ENCODE measurements at places on chromosomes 16 and 17. TPM values are rescaled to one million over a fixed set of nuclear protein-coding genes. Genes with fewer than 3 reads are reported as not detected.

Gene ENGASE
- 61.5 TPM for total RNA-seq

GRCh38 chr16:9203956-9204355, 112.5 kb downstream of the HAPSTR1 start:
- H3K27ac ChIP-seq = no peak overlapping the region
- H3K4me1 ChIP-seq = no peaks in the 10 kb centered on the region
- no peak for DNase-seq
- H3K36me3 ChIP-seq = no peaks in the 10 kb centered on the region

Gene SLC52A1
- 0.24 TPM for total RNA-seq

DNA sequence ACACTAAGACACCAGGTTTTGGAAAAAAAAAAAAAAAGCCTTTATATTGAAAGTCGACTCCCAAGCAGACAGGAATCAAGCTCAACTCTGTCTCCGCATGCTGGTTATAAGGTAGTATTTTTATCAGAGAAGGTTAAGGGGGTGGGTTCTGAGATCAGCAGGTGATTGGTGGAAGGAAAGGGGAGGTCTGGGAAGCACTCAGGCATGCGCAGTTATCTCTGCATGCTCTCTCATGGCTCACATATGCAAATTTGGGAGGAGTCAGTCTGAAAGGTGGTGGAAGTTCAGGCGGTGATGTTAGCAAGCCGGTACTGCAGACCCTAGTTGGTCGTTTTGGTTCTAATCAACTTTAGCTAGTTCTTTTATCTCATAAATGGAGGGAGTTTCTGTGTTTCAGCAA, 357.6 kb upstream of the C16orf82 start:
- no peaks in the 10 kb centered on the region for H3K36me3 ChIP-seq
- DNase-seq = no peak
- H3K4me3 ChIP-seq = no peak overlapping the region
- H3K4me1 ChIP-seq = no peaks in the 10 kb centered on the region
- H3K27ac ChIP-seq = no peak overlapping the region

Gene SLC2A4
- total RNA-seq = 0.83 TPM

Gene AGRP
- 0.48 TPM for total RNA-seq

- peak; percentile 32 for DNase-seq
- no peak within 1 kb of the TSS for H3K27ac ChIP-seq
- H3K27me3 ChIP-seq = no peaks in the 10 kb centered on the region
- H3K4me1 ChIP-seq = peaks cover 3% of the 10 kb centered on the region
Observed at GRCh38 chr16:21663889-21664647, at the start of gene OTOA. Gene OTOA, plus strand, starts transcription at chr16:21663968. Its CDS starts 14,547 bp downstream, at chr16:21678515.

Gene TTYH2
- total RNA-seq = 37.0 TPM

DNA sequence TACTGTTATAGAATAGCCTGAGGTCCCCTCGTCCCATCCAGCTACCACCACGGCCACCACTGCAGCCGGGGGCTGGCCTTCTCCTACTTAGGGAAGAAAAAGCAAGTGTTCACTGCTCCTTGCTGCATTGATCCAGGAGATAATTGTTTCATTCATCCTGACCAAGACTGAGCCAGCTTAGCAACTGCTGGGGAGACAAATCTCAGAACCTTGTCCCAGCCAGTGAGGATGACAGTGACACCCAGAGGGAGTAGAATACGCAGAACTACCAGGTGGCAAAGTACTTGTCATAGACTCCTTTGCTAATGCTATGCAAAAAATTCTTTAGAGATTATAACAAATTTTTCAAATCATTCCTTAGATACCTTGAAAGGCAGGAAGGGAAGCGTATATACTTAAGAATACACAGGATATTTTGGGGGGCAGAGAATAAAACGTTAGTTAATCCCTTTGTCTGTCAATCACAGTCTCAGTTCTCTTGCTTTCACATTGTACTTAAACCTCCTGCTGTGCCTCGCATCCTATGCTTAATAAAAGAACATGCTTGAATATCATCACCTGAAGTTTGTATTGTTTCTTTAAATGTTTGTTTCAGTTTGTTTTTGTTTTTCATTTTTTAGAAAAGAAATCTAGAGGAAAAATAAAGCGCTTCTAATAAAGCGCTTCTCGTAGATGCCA, 388.3 kb downstream of the MAF start:
- DNase-seq = no peak
- peaks cover 9% of the 10 kb centered on the region for H3K4me1 ChIP-seq
- H3K27me3 ChIP-seq = no peaks in the 10 kb centered on the region
- H3K27ac ChIP-seq = no peak overlapping the region
- no peak overlapping the region for H3K4me3 ChIP-seq

Gene TOX3
- 0.90 TPM for total RNA-seq

DNA sequence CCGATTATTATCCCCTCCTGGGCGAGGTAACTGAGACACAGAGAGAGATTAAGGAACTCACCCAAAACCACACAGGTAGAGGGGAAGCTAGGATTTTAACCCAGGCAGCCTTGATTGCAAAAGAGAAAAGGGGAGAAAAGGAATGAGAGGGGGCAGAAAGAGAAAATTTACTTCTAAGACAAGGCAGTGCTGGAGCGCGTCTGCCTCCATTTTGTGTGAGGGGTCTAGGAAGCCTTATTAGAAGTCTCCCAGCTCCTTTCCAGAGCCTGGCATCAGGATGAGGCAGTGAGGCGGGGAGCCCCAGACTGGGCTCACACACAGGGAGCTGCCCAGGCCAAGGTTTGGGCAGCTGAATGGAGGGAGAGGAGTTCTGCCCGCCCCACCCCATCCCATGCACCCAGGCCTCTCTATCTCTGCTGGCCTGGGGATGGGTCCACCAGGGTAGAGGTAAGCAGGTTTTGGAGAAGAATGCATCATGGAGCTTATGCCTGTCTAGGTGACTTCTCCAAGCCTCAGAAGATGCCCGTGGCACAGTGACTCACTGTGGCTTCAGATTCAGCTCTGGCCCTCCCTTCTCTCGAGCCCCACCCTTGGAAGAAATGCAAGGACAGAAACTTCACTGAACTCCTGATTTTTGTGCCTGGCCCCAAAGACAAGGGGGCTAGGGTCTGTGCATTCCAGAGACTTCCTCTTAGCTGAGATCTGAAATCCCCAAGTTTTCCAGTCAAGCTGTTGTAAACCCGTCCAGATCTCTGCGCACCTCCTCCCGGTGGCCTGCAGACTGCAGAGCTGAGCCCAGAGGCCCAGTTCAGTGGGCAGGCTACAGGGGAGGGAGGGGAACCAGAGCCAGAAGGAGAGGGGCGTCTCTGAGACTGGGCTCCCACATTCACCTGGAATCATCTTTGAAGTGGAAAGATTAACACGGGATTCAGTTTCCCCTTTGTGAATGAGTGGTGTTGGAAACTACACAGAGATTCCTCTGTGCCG, 95.1 kb upstream of the CDH5 start:
- H3K27ac ChIP-seq = no peak overlapping the region
- H3K36me3 ChIP-seq = no peaks in the 10 kb centered on the region
- no peak for DNase-seq
- H3K27me3 ChIP-seq = no peaks in the 10 kb centered on the region
- peaks cover 10% of the 10 kb centered on the region for H3K4me1 ChIP-seq
- no peak overlapping the region for H3K4me3 ChIP-seq

GRCh38 chr17:76142585-76143041, 1.6 kb upstream of the FOXJ1 start:
- H3K27ac ChIP-seq = no peak overlapping the region
- H3K4me1 ChIP-seq = peaks cover 4% of the 10 kb centered on the region
- no peak overlapping the region for H3K4me3 ChIP-seq
- no peak for DNase-seq
- H3K27me3 ChIP-seq = peaks cover under 1% of the 10 kb centered on the region

DNA sequence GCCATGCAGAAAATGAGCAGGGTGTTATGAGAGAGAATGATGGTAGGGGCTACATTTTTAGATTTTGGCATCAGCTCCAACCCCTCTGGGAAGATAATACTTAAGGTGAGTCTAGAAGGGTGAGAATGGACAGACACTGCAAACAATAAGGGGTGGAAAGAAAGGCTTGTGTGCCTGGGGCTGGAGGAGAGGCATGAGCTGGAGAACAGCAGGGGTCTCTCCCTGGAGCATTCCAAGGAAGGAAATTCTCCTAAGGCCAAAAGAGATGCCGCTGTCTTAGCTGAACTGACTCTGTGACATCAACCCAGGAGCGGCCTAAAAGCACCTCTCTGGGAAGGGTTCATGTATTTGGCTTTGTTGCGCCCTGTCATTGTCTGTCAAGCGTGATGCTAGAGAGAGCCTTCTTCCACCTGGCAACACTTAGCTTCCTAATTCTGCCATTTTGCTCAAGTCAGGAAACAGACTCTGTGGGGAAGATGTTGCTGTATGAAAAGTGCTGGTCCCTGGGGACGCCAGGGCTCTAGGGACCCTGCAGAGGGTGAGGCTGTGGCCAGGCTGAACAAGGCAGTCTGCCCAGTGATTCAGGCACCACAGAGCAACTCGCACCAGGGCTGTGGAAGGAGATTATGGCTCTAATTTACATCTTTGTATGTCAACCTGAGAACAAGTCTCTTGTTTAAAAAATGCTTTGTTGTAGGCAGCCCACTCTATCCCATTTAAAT, 225.7 kb downstream of the CBLN1 start:
- H3K27me3 ChIP-seq = no peaks in the 10 kb centered on the region
- H3K36me3 ChIP-seq = no peaks in the 10 kb centered on the region
- H3K27ac ChIP-seq = no peak overlapping the region

DNA sequence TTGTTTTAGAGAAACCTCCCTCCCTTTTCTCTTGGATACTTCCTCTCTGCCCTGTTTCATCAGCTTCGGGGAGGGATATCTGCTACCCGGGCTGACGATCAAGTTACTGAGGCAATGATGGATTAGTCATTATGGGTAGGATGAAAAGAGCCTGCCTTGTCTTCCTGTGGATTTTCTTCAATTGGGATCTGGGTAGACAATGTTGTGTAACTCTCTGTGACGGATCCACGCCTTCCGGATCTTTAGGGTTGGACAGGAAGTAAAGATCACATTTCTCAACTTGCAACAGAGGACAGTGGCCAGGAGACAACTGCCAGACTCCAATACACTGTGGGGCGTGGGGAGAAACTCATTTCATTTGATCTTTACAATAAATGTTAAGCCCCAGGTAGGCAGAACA, 11.3 kb upstream of the CHST6 start:
- no peaks in the 10 kb centered on the region for H3K27me3 ChIP-seq
- H3K36me3 ChIP-seq = no peaks in the 10 kb centered on the region
- no peak overlapping the region for H3K4me3 ChIP-seq
- DNase-seq = no peak
- H3K4me1 ChIP-seq = no peaks in the 10 kb centered on the region

Gene IL17C
- total RNA-seq = not detected

All from ovary (tissue), 10 donors.